CD4-positive, CD25-positive, alpha-beta regulatory T cell (primary cell): ENCODE measurements at places on chromosomes 4 and X. TPM values are rescaled to one million over a fixed set of nuclear protein-coding genes. Genes with fewer than 3 reads are reported as not detected.

Gene NDP
- total RNA-seq: not detected

GRCh38 chrX:12865359-12865758 is 1.5 kb upstream of the TLR7 start:
- DNase-seq: no peak
- no peaks in the 10 kb centered on the region for H3K36me3 ChIP-seq
- H3K4me3 ChIP-seq: no peak overlapping the region
- no peaks in the 10 kb centered on the region for H3K4me1 ChIP-seq

DNA sequence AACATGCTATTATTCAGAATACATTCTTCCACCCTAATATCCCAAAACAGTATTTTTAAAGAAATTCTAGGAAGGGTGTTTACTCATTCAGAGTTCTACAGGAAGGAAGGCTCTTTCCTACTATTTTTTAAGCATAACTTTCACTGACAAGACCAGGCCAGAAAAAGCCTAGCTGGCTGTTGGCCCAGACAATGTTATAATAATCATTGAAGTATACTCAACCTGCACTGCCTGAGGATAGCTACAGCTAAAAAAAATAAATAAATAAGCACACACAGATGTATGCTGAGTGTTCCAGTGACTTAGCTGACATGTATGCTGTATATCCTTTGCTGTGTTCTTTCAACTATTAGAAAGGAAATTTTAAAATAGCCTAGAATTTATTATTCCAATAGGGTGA is 145.8 kb upstream of the SPRY1 start:
- H3K36me3 ChIP-seq: no peaks in the 10 kb centered on the region
- no peak overlapping the region for H3K4me3 ChIP-seq
- no peak overlapping the region for H3K27ac ChIP-seq
- no peaks in the 10 kb centered on the region for H3K4me1 ChIP-seq
- no peaks in the 10 kb centered on the region for H3K27me3 ChIP-seq

Gene TEX13B
- total RNA-seq: not detected

Gene MAGEC1
- not detected for total RNA-seq

Gene AKAP14
- total RNA-seq: not detected

Gene PRSS48
- not detected for total RNA-seq

Gene FABP2
- not detected for total RNA-seq

DNA sequence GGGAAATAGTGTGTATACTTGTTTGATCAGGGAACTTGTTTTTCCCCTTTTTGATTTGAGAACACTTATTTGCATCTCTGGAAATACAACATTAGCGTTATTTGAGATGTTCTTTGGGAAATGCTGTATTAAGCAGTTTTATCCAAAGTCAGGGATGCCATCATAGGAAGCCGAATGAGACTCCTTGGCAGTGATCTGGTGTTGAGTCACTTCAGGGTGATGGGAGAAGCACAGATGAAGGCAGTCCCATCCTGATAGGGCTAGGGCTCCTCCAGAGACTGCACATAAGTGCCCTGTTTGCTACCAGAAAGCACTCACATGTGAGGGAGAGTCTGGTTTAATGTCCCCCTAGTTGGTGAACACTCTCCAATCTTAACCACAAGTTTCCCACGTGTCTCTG is 62.3 kb downstream of the IL1RAPL1 start:
- no peak overlapping the region for H3K4me3 ChIP-seq
- no peaks in the 10 kb centered on the region for H3K27me3 ChIP-seq
- no peak for DNase-seq
- no peak overlapping the region for H3K27ac ChIP-seq

DNA sequence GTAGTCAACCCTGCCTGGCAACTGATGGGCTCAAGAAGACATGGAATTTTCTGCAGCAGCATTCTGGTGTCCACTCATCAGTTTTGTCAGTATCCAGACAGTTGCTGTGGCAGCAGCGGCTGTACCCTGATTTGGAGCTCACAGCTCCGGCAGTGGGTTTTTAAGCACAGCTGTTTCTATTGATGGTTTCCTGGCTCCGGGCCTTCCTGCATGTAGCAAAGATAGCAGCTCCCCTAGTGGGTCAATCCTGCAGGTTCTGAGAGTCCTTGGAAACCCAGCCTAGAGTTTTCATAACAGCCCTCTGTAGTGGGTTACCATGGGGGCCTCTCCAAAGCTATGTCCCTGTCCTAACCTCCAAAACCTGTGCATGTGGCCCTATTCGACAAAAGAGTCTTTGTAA is 84.0 kb upstream of the ATP6AP2 start:
- H3K4me1 ChIP-seq: no peaks in the 10 kb centered on the region
- H3K27ac ChIP-seq: no peak overlapping the region
- no peaks in the 10 kb centered on the region for H3K27me3 ChIP-seq

Gene AADAT
- not detected for total RNA-seq

- no peak overlapping the region for H3K4me3 ChIP-seq
- H3K27me3 ChIP-seq: no peaks in the 10 kb centered on the region
- DNase-seq: no peak
- H3K4me1 ChIP-seq: peaks cover 3% of the 10 kb centered on the region
- H3K27ac ChIP-seq: no peak overlapping the region
Measured at GRCh38 chr4:7984286-7984925, 44.7 kb upstream of the AFAP1 start.

Gene FBXL5
- total RNA-seq: 53.3 TPM

Gene DSPP
- not detected for total RNA-seq

Gene DCHS2
- not detected for total RNA-seq

DNA sequence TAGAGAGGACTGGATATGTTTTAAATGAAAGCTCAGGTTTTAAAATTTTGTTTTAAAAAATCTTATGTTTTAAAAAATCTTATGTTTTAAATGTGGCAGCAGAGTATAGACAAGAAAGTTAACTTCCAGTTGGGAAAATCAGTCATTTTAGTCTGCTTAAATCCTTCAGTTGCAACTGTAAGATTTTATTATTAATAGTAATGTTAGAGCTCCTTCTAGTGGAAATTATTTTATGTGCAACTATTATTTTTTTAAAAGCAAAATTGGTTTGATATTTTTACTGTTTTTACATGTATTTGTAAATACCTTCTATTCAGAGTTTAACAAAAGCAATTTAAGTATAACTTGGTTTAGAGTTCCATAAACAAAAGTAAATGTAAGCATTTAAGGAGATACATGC is 8.5 kb upstream of the NUDT6 start:
- no peak for DNase-seq
- no peak overlapping the region for H3K27ac ChIP-seq
- H3K4me1 ChIP-seq: no peaks in the 10 kb centered on the region
- H3K36me3 ChIP-seq: peaks cover 28% of the 10 kb centered on the region
- H3K4me3 ChIP-seq: no peak overlapping the region
- no peaks in the 10 kb centered on the region for H3K27me3 ChIP-seq

DNA sequence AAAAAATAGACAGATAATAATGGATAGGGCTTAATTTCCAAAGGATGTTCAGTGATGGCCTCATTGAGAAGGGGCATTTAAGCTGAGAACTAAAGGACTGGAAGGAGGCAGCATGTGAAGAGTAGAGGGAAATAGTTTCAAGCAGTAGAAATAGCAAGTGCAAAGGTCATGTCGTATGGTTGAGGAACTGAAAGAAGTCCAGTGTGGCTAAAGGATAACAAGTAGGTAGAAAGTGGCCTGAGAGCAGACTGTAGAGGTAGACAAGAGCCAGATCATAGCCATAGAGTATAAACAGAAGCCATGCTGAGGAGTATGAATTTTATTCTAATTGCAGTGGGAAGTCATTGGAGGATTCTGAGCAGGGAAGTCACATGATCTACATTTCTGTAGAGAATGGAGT is 72.3 kb downstream of the GRIA3 start:
- H3K36me3 ChIP-seq: no peaks in the 10 kb centered on the region
- H3K4me1 ChIP-seq: no peaks in the 10 kb centered on the region
- H3K4me3 ChIP-seq: no peak overlapping the region
- DNase-seq: no peak
- no peaks in the 10 kb centered on the region for H3K27me3 ChIP-seq
- no peak overlapping the region for H3K27ac ChIP-seq

DNA sequence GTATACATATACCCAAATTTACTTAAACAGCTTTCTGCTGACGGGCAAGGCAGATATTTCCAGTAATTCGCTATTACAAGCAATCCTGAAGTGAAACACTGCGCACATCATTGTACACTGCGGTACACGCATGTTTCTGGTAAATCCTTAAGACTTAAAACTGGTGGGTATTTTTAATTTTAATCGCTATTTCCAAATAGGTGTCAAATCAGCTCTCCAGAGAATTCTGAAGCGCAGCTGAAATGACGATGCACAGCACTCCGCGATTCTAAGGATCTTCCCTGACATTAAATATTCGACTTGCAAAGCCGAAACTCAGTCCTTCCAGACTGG is 361 bp downstream of the TMEM128 start:
- peaks cover 23% of the 10 kb centered on the region for H3K4me1 ChIP-seq
- peak overlapping the region; percentile 95 for H3K4me3 ChIP-seq
- DNase-seq: no peak
- peaks cover 26% of the 10 kb centered on the region for H3K36me3 ChIP-seq
- peak overlapping the region; percentile 87 for H3K27ac ChIP-seq

DNA sequence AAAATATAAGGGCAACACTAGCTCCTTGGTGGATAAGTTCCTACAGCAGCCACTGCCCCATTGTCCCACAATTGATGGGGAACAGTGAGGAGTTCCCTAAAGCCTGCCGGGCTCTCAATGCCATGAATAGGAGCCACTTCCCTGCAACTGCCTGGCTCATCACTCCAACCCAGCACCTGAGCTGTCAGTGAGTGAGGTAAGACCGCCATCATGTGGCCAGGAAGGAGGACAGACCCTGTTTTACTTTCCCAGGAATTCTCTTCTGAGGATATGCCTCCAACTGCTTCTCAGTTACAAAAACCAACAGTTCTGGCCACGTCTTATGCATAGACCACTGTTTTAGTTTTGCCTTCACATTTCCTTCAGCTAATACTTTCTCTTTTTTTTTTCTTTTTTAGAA is 45.5 kb downstream of the SRPX start:
- no peaks in the 10 kb centered on the region for H3K27me3 ChIP-seq
- no peak overlapping the region for H3K4me3 ChIP-seq
- H3K4me1 ChIP-seq: no peaks in the 10 kb centered on the region
- no peak for DNase-seq
- H3K27ac ChIP-seq: no peak overlapping the region
- no peaks in the 10 kb centered on the region for H3K36me3 ChIP-seq

GRCh38 chr4:188778905-188779304 is 639.7 kb downstream of the TRIML1 start:
- H3K4me1 ChIP-seq: no peaks in the 10 kb centered on the region
- no peak overlapping the region for H3K4me3 ChIP-seq
- H3K27me3 ChIP-seq: no peaks in the 10 kb centered on the region
- DNase-seq: no peak

DNA sequence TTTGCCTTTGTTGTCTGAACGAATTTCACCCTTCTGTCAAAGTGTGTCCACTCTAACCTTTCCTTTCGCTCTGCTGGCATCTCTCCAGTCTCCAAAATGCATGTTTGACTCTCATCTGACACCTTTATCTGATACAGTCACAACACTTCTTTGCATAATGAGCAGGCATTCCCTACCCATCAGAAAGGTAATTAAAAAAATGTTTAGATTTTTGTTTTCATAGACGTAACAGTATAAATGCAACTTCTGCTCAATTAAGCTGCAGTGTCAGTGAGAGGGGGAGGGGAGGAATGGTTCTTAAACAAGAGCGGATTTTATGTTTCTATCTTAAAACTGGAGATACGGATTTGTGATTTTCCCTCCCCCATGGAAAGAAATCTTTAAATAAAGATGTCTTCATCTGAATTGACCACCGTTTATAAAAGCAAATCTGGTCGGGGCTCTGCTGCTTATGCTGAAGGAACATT is 70.2 kb downstream of the CXXC4 start:
- H3K27ac ChIP-seq: no peak overlapping the region
- no peak overlapping the region for H3K4me3 ChIP-seq
- DNase-seq: no peak
- no peaks in the 10 kb centered on the region for H3K27me3 ChIP-seq
- no peaks in the 10 kb centered on the region for H3K4me1 ChIP-seq
- H3K36me3 ChIP-seq: no peaks in the 10 kb centered on the region

- no peaks in the 10 kb centered on the region for H3K36me3 ChIP-seq
- no peak overlapping the region for H3K4me3 ChIP-seq
- H3K27ac ChIP-seq: no peak overlapping the region
- H3K27me3 ChIP-seq: no peaks in the 10 kb centered on the region
- H3K4me1 ChIP-seq: no peaks in the 10 kb centered on the region
Measured at GRCh38 chr4:167052631-167053091, 181.6 kb downstream of the SPOCK3 start.

- H3K4me1 ChIP-seq: no peaks in the 10 kb centered on the region
- DNase-seq: no peak
- no peaks in the 10 kb centered on the region for H3K36me3 ChIP-seq
- no peak overlapping the region for H3K4me3 ChIP-seq
- H3K27ac ChIP-seq: no peak overlapping the region
Measured at GRCh38 chr4:80897537-80898303, 132.8 kb upstream of the BMP3 start.
